ENCODE measurements at places on chromosomes 7 and 10.
A peak's percentile ranks its signal among the peaks of the same experiment; 100 is the strongest.

DNA sequence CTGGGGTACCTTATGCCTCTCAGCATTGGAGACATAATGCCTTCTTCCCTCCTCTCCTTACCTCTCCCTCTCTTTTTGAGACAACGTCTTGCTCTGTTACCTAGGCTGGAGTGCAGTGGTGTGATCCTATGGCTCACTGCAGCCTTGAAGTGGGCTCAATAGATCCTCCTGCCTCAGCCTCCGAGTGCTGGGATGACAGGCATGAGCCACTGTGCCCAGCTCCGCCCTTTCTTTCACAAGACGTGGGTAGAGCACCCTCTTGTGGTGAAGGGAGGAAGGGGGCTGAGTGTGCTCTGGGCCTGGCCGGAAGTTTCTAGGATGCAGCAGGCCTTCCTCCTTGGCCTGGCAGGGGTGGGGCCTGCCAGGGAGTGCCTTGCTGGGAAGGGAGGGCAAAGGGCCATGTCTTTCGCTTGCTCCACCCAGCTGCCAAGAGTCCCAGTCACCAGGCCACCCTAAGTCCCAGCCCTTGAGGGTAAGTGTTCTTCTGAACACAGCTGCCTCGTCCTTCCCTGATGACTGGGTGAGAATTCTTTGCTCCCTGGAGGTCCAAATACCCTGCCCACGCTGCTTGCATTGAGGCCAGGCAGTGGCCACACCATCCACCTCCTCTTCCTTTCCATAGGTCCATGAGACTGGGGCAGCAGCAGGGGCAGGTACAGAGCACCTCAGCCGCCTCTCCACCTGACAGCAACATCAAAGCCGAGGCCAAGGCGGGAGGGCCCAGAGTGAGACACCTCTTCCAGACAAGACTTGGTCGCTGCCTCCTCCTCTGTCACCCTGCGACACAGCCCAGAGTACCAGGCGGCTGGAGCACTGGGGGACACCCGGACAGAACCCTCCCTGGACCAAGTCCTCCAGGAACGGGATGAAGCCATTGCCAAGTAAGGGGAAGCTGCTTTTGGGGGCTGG lies 3.7 kb downstream of the ABHD11 start:
- peak; percentile 91 for DNase-seq

- peak; percentile 20 for DNase-seq
Measured at GRCh38 chr7:93148144-93148543, at the start of gene SAMD9L. Gene SAMD9L (minus strand): TSS chr7:93148385. CDS start chr7:93135971, 12,414 bp downstream.

DNA sequence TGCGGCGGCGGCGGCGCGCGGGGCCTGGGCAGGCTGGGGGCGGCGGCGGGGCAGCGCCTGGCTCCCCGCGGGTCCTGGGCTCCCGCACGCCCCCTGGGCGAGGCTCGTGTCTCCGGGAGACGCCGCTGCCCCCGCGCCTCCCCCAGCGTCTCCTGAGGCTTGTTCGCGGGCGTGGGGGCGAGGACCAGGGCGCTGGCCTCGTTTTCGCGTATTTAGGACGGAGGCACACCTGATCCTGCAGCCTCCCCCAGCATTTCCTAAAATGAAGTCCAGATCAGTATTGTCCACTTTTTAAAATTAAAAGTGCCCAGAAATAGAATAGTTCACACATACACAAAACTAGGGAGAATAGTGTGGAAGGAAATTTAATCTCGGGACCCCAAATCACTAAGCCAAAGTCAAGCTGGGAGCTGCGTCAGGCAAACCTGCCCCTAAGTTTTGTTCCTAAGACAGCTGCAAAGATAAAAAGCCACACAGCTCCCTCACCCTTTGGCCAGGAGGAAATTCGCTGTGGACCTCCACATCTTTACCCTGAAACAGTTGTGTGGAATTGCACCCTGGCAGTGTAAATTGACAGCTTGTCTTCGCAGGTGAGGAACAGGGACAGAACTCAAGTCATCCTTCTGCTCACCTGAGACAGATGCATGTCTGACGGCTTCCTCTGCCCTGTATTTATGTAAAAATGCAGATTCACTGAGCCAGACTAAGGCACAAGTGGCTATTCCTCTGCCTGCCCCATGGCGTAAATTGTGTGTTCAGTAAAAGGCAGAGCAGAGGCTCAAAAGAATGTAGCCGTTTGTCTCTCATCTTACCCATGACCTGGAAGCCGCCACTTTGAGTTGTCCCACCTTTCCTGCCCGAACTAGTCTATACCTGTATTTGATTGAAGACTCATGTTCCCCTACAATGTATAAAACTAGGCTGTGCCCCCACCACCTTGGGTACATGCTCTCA lies 740 bp downstream of the GALNT11 start:
- DNase-seq = no peak

DNA sequence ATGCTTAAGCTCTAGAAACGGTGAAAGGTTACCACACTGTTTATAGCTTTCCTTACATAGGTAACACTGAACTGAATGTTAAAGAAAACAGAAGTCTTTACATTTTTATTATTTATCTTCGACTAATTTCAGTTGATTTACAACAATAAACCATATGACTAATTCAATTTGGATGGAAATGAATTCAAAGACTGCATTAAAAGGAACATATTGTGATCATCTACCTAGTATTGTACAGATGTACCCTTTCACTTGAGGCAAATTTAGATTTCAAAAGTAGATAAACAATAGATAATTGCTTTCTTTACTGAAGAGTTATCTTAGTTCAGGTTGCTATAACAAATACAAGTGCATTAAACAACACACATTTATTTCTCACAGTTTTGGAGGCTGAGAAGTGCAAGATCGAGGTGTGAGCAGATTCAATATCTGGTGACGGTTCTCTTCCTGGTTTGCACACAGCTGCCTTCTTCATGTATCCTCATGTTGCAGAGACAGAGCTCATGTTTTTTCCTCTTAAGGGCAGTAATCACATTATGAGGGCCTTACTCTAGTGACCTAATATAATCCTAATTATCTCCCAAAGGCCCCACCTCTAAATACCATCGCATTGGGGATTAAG lies 15.0 kb upstream of the ARMC3 start:
- DNase-seq = no peak

GRCh38 chr7:127250312-127251035 lies 2.3 kb downstream of the GRM8 start:
- DNase-seq = no peak

DNA sequence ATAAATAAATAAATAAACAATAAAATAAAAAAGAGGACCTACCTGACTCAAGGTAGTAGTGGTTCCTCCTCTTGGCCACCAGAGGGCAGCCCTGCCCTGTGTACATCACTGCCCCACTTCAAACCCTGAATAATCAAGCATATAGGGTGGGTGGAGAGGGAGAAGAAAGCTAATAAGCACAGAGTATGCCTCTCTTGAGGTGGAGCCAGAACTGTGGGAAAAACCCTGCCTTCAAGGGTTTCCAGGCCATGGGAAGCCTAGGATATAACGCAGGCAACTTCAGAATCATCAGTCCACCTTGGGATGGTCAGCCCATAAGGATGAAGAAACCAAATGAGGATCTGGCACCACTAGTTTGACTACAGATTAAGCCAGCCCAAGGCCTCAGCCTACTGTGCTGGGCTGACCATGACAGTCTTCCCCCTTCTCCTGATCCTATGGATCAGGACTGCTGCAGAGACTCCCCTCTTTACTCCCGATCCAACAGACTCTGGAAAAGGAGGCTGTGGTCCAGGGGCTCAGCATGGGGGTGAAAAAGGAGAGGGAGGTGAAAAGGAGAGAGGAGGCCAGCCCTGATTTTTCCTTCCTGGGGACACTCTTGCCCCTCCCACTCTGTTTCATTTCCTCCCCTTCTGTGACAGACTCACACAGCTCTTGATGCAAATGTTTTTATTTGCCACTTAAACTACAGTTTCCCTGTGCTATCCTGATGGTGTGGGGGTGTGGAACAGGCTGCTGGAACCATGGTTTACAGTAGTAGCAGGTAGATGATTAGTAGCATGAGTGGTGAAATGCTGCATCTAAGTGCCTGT lies 10.1 kb downstream of the AVPI1 start:
- DNase-seq = no peak

GRCh38 chr10:128000471-128001362 lies 93.8 kb downstream of the PTPRE start:
- DNase-seq = no peak

GRCh38 chr10:82284180-82284579 lies 409.2 kb downstream of the NRG3 start:
- no peak for DNase-seq

DNA sequence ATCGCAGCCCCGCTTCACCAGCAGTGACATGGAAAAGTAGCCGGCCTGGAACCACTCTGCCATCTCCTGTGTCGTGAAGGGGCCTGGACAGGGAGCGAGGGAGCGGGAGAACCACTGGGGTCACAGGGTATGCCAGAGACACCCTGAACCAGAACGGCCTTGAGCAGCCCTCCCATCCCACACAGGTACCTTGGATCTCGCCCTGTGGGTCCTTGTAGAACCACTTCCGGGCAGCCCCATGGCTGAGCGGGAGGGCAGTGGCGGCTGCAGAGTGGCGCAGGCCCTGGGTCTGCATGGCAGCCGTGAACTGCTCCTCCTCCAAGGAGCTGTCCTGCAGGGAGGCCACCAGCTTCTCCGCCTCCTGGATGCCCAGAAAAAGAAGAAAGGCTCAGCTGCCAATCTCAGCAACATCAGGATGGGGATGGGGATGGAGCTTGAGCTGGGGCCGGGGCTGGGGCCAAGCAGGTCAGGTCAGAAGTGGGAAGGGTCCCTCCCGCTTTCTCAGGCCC lies 9.5 kb downstream of the GIGYF1 start:
- DNase-seq = no peak

- no peak for DNase-seq
Measured at GRCh38 chr10:3426190-3426845, 253.7 kb upstream of the PITRM1 start.

- DNase-seq = no peak
Measured at GRCh38 chr10:16602104-16602775, 80.6 kb upstream of the C1QL3 start.

GRCh38 chr10:26491934-26492333 lies 53.8 kb downstream of the APBB1IP start:
- no peak for DNase-seq

DNA sequence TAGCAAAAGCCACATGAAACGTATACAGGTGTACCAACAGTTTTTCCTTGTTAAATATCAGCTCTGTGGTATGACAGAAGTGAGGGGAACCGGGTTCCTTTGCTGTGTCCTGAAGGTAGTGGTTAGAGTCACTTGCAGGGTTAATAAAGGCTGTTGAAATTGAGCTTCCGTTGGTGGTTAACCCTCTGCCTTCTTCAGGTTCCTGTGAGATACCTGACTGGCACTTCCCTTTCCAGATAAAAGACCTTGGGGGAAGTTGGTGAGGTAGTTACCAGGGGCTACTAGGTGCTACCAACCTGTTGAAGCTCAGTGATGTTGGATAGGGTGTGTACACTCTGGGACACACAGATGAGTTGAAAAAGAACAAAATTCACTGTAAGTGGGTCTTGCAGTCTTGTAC lies 384.1 kb downstream of the GATA3 start:
- no peak for DNase-seq
